Calu3 (cell line): ENCODE measurements at places on chromosomes 1 and 21.

DNA sequence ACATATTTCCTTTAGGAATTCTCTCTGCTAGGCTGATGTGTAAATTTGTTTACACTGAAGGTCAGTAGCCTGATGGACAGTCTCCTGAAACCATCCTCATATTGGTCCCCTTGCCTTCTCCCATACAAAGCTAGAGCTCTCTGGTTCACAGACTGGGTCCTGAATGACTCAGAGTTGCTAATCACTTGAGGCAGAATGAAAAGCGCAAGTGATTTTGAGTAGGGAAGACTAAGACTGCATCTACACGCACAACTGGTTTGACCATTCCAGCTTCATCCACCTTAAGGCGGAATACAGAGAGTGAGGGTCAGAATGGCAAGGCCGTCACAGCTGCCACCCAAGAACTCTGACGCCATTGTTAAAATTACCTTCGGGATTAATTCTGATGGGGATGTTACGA lies 70.2 kb upstream of the KIF26B start:
- DNase-seq = no peak

DNA sequence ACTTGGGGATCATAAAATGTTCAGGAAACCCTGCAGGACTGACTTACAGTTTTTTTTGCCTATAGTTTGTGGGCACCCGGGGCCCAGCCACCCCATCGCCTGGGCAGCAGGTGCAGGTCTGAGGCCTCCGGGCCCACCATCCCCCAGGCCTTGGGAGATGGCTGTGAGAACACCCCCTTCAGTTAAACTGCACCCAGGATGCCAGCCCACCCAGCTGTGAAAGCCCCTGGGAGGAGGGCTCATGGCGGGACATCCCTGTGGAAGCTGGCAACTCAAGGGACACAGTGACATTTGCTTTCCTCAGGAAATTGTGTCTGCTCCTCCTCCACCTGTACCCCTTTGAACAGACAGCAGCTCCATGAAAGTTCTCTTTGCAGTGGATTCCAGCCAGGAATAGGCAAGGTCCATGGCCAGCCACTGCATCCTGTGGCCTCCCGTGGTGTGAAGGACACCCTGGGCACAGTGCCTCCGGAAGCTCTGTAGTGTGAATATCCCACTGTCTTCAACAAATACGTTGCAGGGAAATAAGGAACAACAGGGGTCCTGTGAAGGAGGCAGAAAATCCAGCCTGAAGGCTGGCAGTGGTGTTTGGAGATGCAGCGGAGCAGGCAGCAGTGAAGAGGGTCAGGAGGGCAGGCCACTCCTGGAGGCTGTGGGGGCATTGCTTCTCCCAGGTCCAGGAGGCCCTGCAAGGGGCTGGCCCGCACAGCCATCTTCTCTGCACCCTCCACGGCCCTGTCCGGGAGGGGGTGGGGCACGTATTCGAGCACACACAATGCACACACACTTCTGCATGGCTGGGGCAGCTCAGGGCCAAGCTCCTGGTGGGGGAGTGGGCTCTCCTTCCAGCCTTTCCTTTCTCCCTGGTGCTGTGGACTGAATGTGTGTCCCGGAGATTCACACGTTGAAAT lies 2.1 kb upstream of the OBSCN start:
- no peak for DNase-seq

DNA sequence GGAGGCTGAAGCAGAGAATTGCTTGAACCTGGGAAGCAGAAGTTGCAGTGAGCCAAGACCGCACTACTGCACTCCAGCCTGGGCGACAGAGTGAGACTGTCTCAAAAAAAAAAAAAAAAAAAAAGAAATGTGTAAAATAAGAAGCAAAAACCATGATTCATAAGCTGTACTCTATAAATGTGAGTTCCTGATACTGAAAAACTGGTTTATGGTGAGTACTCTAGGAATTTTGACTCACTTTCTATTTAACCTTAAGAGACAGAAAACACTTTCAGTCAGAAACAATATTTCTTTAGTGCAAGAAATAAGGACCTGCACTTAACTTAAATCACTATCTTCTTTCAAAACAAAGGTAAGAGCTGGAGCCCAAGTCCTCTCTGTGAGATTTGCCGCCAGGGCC lies 19.9 kb upstream of the POU2F1 start:
- no peak for DNase-seq

- DNase-seq = no peak
These were observed 7.9 kb downstream of the MYBPHL start for GRCh38 chr1:109298666-109299557.

DNA sequence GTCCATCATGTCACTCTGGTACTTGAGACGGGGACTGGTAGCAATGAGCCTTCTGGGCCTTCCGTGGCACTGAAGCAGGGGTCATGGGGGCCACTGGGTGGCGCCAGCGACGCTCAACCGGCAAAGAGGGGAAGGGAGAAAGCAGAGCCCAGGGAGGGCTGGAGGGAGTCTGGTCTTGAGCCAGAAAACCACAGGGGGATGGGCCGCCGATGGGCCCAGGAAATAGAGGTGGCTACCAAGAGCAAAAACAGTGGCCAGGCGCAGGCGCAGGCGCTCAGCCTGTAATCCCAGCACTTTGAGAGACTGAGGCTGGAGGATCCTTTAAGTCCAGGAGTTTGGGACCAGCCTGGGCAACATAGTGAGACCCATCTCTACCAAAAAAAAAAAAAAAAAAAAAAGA lies 21.8 kb downstream of the EXOC8 start:
- peak; percentile 49 for DNase-seq

DNA sequence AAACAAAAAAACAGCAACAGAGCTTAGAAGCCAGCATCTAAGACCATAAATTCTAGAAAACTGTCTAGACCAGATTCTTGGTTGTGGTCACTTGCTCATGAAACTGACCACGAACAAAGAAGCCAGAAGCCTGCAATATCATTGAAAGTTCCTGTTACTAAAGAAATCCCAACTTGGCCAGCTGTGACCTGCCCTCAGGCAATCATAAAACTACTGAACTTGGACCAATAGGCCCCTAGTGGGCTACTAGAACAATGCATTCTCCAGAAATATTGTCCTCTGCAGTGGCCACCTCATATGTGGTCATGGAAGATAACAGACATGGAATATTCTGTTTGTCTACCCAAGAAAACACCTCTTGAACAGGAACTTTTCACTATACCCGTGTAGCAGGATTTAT lies 87.7 kb downstream of the SPATA17 start:
- DNase-seq = peak; percentile 10

DNA sequence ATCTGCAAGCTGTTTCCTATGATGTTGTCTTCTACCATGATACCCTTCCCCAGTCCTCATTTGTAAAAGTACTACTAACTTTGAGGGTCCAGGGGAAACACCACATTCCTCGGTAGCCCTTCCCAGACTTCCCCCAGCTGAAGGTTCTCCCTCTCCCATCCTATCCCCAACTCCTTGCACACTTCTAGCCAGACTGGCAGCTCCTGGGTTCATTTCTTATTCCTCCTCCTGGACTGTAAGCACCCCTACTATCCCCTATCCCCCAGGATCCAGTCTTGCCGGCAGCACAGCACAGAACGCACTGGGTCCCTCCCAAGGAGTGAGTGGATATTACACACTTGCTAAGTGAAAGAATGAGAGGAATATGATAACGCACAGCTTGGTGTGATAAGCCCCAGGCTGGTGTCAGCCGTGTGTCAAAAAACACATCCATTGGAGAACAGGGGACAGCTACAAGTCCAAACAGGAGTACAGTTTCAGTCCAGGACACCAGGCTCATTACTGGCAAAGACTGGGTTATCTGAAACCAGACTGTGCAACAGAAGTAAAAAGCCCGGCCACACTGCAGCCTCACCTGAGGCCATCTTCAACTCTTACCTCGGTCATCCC lies 100.2 kb downstream of the SSBP3 start:
- DNase-seq = no peak

GRCh38 chr1:242842094-242842493 lies 317.6 kb upstream of the PLD5 start:
- DNase-seq = no peak

GRCh38 chr1:31707711-31708110 lies 3.9 kb upstream of the COL16A1 start:
- DNase-seq = peak; percentile 32

- no peak for DNase-seq
These were observed 194.5 kb upstream of the PLD5 start for GRCh38 chr1:242718967-242719366.

DNA sequence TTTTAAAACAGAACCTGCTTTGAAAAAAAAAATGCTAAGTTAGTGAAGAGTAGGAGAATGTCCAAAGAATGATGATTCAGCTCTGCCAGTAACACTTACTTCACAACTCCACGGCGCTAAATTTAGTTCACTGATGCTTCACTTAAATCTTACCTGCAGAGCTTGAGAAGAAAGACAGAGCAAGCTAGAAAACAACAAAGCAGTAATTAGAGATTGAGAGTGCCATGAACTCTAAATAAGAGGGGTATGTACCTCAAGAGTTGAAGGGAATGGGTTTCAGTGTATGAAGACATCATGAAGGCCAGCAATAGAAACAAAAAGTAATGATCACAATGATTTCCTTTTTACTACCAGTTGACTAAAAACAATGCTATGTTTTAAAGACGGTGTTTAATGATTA lies 32.8 kb downstream of the EPRS1 start:
- no peak for DNase-seq
